ENCODE measurements at places on chromosomes 7 and 10.

DNA sequence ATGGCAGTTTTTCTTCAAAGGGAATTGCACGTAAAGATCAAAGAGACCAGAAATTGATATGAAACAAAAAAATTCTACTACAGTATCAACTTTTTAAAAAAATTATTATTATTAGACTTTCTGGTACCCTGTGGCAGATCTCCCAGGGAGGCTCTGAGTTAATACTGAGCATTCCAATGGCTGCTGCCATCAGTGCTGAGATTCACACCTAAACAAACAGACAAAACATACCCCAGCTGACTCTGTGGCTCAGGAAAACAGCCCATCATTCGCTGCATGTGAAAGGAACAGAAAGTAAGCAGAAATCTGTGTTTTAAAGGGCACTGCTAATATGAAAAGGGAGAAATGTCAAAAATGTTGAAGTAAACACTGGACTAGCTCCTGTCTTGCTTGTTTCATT, 118.4 kb downstream of the GRM3 start:
- DNase-seq = no peak

DNA sequence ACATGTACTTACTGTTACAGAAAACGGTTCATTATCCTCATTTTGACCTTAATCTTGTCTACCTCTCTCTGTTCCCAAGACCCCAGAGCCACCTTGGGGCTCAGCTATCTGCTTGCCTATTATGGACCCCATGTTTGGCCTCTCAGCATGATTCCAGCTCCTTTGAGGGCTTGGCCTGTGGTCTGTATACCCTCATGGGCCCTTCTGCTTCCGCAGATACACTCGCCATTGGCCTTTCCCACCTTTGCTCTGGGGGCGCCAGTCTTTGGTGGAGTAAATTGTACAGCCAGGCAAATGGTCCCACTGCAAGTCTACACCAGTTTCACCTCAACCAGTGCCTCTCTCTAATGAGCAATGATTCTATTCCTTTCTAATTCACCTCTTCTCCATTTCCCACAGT, 109.2 kb upstream of the ZNF746 start:
- no peak for DNase-seq

DNA sequence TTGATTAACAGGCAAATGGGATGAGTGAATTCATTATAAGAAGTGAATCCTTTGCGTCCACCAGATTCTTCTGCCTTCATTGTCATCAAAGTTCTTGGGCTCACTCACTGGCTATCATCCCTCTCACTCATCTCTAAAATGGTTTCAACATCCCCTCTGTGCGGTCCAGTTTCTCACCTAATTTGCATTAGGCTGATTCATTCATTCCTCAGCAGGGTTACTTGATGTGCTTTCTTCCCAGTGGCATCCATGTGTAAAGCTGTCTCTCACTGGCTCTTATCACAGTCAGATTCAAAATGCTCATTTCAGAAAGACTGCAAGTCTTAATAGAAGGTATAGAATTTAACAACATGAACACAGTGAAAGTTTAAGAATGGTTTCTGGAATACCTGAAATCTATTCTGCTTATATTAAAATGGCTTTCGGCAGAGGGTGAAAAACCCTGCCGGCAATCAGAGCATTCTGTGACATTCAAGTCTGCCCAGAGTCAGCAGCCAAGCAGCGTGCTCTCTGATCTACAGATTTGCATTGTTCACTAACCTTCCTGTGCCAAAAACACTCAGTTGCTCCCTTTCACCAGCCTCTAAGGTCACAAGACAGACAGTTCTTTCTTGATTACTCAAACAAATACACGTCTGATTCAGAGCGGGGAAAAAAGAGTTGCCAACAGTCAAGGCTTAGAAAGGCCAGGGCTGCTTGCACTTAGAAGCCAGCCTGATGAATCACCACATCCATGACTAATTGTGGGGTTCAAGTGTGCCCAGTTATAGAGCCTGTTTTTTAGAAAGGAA, 106.7 kb downstream of the TES start:
- DNase-seq = no peak

- DNase-seq = no peak
These were observed 40.1 kb upstream of the GNA12 start for GRCh38 chr7:2884161-2884560.

GRCh38 chr7:144606261-144606660, 202.8 kb upstream of the NOBOX start:
- DNase-seq = no peak

GRCh38 chr7:67438198-67438882, 441.7 kb downstream of the TYW1 start:
- no peak for DNase-seq

GRCh38 chr10:27564398-27564797, 60.3 kb downstream of the RAB18 start:
- no peak for DNase-seq

DNA sequence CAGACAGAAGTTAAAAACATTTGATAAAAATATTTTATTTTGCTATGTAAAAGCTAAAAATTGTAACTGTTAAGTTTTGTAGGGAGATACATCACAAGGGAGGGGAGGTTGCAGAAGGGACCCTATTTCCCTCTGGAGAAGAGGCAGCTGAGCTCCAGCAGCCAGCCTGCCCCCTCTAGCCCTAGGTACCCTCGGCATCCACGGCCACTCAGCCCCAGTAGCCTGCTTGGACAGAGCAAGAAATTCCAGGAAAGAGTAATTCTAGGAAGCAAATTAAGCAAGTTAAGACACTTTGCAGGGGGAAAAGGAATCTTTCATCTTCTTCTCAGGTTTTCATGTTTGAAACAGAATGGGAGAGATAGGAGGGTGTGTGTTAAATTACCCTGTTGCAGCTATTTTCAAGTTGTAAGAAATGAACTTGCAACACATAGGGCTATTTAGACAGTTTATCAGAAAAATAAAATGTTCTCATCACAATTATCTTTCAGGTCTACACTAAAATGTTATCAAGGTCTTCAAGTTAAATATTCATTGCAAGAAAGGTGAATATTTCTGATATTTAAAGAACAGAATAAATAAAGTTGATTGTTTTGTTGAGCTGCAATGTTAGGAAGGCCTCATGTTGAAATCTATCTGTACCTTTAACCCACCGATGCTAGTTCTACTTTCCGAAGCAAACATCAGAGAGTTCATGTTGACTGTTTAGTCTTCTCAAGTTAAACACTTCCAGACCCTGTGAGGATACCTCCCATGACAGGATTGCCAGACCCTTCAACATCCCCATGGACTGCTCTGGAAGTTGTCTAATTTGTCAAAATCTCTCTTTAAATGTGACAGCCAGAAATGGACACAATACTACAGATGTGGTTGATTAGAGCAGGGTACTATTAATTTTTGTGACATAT, 5.5 kb downstream of the SGCE start:
- no peak for DNase-seq

DNA sequence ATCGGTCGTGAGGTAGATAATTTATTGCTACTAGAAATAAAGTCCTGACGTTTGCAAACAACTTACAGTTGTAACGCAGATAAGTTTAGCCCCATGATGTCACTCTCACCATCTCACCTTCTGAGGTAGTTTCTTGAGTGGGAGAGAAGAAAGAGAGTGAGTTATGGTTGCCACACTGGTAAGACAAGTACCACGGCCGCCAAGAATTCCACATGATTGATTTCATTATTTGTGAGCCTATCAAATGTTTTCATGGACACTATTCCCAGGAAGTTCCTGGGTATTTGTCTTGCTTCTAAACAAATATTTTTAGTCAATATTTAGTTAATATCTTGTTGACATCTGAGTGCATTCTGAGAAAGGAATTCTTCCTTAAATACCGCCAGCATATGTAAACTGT, 339.4 kb upstream of the KIAA1217 start:
- DNase-seq = no peak

- no peak for DNase-seq
These were observed 47.5 kb upstream of the CACUL1 start for GRCh38 chr10:118802126-118802793.
